ENCODE measurements at places on chromosomes 3 and 15. TPM values are rescaled to one million over a fixed set of nuclear protein-coding genes. Genes with fewer than 3 reads are reported as not detected.

DNA sequence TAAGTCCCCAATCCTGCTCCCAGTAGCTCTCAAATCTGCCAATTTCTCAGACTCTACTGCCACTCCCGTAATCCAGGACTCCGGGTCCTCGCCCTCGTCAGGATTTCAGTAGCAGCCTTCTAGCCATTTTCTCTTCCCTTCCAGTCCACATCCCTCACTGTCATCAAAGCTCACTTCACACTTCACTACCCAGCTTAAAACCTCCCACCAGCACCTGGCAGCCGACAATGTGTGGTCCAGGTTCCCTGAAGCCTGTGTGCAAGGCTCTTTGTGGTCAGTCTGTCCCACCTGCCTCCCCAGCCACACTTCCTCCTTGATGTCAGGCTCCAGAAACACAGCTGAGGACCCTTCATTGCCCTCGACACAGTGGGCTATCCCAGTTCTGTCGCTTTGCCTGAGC, 304.5 kb upstream of the ROPN1 start:
- no peak for DNase-seq

DNA sequence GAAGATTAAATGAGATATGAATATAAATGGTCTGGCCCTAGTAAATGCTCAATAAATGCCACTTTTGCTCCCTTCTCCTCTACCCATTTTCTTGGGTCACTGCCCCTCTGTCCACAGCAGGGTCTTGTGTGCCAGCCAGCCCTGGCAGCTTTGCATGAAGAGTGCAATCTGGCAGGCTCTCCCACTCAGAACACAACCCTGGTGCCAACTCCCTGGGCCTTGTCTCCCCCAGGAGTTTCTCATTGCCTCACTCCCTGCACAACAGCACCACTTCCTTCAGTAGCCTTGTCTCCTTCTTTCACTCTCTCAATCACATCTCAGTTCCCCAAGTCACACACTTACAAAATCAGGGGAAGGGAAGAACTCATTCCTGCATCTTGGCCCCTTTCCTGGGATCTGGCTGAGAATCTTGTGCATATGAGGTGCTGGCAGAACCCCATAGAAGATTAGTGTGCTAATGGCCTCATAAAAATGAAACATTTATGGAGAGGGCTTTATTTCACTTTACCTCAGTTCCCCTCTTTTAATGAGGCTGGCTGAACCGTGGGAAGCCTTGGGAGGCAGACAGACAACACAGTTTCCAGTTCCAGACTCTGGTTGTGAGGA, 445.9 kb upstream of the PROK2 start:
- DNase-seq, result no peak

DNA sequence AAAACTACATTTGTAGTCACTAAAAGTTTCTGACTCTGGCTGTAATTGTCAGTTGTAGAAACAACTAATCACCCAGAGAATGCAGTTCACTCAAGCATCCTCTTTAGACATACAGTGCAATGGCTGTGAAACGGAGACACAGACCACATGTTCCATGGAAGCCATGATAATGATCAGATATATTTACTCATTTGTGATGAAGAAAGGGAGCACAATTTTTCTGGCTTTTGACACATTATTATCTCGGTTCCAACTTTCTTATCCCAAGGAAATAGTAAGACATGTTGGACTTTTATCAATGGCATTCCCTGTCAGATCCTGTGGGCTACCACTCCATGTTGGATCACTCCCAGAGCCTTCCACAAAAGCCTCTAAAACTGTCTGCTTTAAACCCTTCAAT, 215.0 kb upstream of the LRIG1 start:
- DNase-seq, result no peak

The NAALADL2 gene
- total RNA-seq, result 4.9 TPM

The MESP1 gene
- total RNA-seq, result 0.38 TPM
